CMK (cell line): ENCODE measurements at places on chromosomes 5 and 9.

DNA sequence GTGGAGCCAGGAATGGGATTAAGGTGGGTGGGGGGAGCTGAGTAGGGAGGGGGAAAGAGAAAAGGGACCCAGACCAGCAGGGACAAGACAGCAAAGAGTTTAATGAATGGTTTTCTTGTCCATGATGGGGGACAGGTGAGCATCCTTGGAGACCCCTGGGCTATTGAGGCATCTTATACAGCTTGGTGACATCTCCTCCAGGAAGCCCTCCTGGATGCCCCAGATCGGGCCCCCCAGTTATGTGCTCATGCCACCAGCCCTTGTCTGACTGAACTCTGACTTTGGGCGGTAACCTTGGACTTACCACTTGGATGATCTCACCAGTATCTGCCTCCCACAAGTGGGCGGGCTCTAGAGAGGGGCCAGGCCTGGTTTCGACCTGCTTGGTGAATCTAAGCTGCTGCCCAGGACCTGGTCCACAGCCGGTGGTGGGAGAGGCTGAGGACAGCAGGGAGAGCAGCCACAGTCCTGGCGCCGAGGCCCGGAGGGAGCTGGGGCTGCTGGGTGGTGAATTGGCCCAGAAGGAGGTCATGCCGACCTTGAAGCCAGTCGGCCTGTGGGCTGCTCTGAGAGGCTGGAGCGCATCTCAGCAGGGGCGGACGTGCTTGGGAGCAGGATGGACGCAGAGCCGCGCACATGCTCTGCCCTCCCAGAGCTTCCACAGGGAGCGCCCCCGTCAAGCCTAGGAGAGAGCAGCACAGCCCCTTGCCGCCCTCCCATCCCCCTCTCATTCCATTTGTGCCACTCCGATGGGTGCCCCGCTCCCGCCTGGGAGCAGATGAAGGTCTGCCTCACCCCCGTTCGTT, 36.2 kb downstream of the UNC5A start:
- DNase-seq, result no peak

DNA sequence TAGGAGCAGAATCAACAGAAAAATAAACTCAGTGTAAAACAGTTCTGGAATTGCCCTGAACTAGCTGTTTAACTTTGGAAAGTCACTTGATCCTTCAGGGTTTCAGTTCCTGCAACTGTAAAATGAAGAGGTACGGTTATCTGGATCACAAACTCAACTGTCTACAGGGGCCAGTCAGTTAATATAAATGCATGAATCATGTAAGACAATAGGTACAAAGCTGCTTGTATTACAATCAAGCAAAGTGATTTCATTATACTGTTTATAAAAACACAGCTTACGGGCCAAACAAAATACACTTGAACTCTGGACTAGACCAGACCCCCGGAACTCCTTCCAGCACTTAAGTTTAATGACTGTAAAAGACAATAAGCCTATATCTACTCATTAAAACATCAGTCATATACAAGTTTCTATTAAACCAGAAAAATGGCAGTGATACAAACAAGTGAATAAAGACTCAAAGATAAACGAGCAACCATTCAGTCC, 73.0 kb downstream of the MRPS27 start:
- DNase-seq, result no peak

DNA sequence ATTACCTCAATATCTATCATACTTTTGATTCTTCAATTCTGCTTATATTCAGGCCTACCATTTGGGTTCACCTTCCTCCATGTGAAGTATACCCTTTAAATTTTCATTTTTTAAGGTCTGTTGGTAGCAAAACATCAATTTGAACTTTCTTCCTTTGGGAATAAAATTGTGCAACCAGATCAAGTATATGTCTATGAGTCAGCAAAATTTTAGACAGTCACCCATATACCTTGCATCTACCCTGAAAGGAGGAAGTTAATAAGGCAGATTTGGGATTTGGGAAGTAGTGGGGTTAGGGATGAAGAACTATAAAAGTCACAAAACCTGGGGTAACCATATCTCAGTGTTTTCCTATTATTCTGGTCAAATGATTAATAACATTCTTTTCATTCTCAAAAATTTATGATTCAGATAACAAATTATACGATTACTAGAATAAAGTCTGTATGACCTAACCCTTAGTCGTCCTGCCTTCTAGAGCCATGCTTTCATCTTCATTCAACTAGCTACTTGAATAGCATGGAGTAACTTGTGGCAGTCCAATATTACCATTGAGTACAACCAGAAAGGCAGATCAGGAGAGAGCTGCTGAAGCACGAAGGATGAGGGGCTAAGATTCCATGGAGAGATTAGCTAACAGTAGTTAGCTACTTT, 2.8 kb upstream of the IL33 start:
- DNase-seq, result no peak

DNA sequence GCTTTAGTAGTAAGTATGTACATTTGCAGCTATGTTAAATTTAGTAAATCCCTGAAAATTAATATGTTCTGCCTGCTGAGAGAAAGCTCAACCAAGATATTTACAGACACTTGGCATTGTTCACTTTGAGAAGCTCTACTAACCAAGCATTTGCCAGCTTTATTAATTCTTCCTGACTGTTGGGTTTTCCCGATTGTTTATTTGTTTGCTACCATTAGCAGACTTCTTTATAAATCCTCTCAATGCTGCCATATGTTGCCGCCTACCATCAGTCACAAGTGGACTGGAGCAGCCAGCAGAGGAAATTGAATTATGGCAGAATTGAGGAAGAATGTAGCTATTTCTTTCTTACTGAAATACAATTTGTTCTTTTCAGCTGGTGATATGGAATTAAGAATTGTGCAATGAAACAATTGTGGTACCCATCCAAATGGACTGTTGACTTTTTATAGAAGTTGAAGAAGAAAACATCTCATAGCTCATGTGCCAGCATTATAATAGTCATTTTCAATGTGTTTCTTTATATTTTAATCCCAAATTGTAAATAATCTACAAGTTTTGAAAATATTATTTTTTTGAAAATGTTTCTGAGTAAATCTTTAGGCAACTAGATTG, 588.7 kb upstream of the CDH6 start:
- no peak for DNase-seq

DNA sequence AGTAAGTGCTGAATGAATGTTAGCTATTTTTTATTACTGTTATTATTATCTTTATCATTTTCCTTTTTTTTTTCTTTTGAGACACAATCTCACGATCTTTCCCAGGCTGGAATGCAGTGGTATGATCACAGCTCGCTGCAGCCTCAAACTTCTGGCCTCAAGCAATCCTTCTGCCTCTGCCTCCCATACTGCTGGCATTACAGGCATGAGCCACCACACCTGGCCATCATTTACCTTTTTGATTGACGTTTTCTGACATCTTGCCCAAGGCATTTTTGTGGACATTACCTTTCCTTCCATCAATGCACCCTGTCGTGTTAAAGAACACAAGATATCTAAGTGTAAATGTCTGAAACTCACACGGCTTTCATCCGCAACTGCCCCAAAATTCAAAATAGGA, 138.2 kb downstream of the GAS1 start:
- no peak for DNase-seq

GRCh38 chr9:134053941-134054761, 13.7 kb downstream of the BRD3 start:
- no peak for DNase-seq

DNA sequence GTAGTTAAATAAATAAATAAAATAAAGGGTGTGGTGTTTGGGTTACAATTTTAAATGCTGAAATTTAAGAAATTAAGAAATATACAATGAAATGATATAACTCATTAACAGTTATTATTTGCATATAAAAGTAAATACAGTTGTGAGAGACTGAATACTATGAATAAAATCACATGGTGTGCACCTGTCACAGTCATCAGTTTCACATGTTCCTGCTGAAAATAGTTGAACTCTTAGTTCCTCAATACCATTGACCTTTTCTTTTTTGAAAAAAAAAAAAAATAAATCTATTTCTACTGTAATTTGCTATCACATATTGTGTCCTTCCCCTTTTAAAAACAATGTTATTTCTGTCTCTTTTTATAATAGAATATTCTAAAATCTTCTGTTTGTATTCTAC, 130.9 kb upstream of the CHD1 start:
- DNase-seq, result no peak

GRCh38 chr9:107620801-107621200, 131.2 kb upstream of the KLF4 start:
- DNase-seq, result no peak

DNA sequence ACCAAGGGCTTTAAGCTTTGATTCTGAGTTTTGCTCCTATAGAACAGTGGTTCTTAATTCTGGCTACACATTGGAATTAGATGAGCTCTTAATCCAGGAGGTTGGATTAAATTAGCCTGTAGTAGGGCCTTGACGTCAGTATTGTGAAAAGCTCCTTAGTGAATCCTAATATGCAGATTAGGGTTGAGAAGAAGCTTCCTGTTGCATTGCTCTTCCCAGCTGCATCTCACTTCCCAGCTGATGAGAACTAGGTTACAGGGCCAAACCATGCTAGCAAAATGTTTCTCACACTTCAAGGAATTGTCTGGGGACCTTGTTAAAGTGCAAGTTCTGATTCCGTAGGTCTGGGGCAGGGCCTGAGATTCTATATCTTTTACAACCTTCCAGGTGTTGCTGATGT, 300.0 kb downstream of the ZSWIM6 start:
- no peak for DNase-seq

GRCh38 chr5:9020996-9021395, 524.9 kb downstream of the SEMA5A start:
- DNase-seq, result no peak

GRCh38 chr5:112918679-112919078, 3.3 kb downstream of the REEP5 start:
- DNase-seq, result no peak

DNA sequence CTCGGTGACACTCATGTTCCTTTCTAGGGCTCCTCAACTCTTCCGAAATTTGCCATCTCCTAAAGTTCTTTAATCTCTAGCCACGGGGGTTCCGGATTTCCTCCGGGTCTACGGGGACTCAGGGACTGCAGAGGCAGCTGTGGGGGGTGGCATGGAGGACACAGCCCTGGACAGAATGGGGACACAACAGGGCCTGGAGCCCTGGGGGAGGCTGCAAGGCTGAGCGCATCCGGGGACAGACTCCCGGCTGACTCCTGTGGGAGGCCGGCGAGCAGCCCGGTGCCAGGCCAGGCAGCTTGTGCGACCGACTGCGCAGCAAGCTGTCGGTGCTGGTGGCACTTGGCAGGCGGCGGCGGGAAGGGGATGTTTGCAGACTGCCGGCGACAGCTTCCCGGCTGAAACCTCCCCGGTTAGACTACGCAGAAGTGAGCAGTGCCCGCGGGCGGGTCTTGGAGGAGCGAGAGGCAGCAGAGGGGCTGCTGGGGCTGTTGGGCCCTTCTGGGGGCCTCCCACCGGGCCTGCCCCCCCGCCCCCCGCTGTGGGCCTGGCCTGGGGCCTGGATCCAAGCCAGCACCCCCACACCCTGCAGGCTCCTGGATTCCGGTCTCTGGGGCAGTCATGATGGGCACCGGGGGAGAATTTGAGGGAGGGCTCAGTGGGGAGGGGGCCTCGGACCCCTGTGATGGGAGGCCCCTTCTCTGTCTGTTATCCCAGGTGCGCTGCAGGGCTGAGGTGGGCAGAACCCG, 28.7 kb upstream of the UBAC1 start:
- no peak for DNase-seq

DNA sequence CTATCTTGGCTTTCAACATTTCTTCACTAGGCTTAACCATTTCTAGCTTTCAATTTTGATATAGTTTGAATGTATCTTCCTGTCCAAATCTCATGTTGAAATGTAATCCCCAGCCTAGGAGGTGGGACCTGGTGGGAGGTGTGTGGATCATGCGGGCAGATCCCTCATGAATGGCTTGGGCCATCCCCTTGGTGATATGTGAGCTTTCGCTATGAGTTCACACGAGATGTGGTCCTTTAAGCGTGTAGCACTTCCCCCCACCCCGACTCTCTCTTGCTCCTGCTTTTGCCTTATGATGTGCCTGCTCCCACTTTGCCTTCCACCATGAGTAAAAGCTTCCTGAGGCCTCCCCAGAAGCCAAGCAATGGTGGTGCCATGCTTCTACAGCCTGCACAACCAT, 40.6 kb downstream of the PHAX start:
- DNase-seq, result no peak

DNA sequence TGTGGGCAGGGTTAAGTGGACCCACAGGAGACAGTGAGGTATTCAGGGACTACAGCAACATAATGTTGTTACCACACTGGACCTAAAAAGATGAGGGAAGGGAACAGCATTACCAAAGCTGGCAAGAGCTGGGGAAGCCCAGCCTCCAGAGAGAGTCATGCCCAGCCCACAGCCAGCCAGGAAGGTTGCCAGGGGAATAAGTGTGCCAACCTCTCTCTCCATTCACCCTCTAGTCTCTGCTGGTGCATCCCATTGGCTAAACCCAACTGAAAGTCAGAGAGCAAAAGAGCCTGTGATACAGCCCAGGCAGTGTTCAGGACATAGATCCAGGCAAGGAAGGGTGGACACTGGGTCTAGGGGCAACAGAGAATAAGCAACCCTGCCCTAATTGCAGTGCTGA, 35.8 kb upstream of the AFAP1L1 start:
- no peak for DNase-seq

DNA sequence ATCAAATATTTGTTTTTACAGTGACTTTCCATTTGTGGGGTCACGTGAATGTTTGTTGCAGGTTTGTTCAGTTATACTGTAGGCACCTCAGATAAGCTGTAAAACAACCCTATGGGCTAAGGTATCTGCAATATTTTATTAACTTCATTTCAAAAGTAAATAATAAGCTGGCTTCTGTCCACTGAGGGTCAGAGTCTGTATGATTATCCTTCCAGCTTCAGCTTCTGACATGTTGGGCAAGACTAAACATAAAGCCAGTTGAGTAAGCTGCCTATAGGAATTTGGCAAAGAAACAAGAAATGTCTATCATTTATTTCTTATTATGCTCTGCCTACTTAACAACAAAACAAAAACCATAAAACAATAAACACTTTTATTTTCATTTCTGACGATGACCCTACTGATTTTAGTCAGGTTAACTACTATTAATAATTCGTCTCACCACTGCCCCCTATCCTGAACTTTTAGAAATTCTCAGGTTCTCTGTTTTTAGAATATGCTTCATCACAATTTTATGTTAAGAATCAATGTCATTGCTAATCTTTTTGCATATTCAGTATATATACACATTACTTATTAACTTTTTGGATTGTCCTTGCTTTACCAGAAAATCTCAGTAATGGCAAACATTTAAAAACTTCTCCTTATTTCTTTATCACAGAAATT, 413.6 kb upstream of the ADAMTSL1 start:
- no peak for DNase-seq

DNA sequence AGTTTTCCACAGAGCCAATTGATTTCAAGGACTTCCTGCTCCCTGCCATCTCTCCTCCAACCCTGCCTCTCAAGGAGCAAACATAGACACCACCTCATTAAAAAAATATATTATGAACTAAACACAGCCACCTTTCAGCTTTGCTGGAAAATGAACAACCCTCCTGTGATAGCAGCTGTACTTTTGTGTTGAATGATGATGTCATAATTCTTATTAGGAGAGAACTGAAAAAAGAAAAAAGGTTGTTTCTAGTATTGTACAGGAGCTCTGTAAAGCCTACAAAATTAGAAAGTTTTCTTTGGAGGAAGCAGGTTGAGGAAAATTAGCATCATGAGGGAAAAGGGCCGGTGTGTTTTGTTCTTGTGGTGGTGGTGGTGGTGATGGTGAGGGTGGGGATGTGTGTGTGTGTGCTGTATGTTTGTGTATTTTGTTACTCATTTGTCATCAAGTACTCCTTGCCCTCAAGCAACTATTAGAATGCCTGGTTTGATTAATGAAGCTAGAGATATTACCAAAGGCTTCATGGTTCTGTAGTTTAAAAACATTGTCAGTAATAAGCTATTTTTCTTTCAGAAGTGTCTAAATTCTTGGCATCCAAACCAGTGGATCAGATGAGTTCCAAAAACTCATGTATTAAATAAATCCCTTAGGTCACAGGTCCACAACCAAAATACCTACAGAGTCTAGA, 405.9 kb downstream of the TLE4 start:
- DNase-seq, result no peak
